ENCODE measurements at places on chromosomes 13 and 19. TPM values are rescaled to one million over a fixed set of nuclear protein-coding genes. Genes with fewer than 3 reads are reported as not detected.

DNA sequence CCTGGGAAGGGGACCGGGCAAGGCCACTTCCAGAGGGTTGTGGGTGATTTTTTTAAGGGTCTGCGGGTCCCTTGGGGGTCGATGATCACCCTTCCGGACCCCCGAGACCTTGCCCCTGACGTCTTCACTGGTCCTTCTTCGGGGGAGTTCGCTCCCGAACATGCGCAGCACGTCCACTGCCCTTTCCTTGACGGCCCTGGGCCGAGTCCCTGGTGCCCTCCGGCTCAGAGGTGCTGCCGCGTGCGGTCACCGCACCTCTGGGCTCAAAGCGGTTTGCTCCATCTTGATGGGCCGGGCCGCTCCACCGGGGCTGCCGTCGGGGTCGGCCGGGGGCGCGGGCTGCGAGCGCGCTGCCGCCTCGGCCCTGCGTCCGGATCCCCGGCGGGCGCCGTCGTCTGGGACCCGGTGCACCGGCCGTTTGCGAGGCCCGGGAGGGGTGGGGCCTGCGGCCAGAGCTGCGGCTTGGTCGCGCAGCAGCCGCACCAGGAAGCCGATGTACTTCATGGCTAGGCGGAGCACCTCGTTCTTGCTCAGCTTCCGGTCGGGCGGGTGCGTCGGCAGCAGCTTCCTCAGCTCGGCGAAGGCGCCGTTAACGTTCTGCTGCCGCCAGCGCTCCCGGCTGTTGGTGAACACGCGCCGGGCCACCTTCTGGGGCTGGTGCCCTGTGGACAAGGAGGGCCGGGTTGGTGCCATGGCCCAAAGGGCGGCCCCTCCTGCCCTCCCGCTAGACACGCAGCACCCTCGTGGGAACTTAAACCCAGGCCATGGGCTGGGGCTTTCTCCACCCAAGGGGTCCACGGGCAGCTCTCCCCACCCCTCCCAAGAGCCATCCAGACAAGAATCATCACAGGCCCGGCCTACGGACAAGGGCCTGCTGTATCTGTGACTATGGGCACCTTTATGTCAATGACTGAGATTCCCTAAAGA is 3.3 kb downstream of the LYL1 start:
- DNase-seq: no peak

Gene RUBCNL
- total RNA-seq: 4.9 TPM

DNA sequence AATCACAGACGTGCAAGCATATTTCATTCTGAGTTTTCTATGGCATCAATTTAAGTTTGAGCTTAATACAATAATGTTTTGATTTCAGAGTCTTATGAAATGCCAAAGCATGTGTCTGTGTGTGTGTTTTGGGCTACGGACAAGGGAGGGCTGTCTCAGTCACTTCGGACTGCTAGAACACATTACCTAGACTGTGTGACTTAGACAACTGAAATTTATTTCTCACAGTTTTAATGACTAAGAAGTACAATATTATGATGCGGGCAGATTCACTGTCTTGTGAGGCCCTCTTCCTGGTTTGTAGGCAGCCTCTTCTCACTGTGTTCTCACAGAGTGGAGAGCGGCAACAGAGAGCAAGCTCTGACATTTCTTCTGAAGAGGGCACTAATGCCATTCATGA is 1202.0 kb downstream of the EFNB2 start:
- no peak for DNase-seq

- no peak for DNase-seq
Observed at GRCh38 chr13:102984210-102984609, 82.0 kb downstream of the SLC10A2 start.

DNA sequence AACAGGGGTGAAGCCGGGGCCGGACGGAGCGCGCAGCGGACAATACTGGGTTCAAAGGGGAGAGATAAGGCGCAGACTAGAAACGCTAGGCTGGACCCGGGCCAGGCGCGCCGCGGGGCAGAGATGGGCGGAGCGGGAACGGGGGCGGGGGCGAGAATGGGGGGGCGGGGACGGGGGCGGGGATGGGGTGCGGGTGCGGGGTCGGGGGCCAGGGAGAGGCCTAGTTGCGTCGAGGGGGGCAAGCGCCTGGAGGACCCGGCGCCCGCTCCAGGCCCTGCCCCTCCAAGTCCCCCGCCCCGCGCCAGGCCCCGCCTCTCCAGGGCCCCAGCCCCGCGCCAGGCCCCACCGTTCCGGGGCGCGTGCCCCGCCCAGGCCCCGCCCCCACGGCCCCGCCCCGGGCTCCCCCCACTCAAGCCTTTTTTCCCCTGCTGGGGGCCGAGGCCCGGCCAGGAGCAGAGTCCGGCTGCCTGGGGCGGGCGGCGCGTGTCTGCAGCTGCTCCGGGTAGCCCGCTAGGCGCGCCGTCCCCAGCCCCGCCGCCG is at the start of gene CERS4:
TSS of gene CERS4 (plus strand) at position 449 of the 540 bp plus-strand sequence. CDS start 41,707 bp downstream, outside the sequence.
- DNase-seq: peak; percentile 92

DNA sequence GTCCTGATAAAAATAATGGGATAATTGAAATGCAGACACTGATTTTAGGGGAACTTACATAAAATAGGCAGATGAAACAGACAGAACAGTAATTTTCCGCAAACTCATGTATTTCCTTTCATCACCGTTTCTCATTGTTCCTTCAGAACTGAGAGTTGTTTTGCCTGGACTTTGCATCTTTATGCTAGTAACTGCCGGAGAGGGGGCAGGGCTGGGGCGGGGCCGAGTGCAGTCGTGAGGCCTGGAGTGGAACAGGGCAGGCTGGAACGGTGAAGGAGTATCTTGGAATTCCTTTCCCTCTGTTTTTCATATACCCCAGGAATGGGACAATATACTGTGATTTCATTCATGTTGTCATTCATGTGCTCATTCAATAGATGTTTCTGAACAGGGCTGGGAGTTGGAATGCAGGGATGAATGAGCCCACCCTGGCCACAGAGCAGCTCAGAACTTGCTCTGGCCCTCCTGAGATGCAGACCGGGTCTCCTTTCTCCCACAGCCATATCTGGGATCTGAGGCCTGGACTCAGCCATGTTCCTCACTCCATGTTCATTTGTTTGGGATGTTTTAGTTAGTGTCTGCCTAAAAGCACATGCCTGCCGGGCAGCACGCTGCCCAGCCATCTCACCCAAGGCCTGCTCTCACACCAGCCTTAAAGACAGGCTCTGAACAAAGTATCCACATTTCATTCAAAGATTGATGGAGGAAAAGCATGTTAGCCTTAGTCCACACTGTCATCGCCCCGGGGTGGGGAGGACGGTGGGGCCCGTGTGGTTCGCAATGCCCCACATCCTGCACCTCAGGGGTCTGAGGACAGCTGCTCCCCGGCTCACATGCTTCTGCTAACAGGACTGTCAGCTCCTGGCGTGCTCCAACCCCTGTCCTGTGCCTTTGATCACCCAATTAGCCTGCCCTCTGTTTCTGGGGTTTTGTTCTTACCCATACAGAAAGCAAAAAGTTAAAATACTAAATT is 92.9 kb downstream of the SOX1 start:
- no peak for DNase-seq

Gene ZIM2
- total RNA-seq: not detected

- DNase-seq: peak; percentile 38
Observed at GRCh38 chr19:53132141-53132991, at the start of gene ZNF415. TSS of gene ZNF415 (minus strand) at chr19:53132910. CDS start at chr19:53122676, 10,234 bp downstream.

- DNase-seq: no peak
Observed at GRCh38 chr13:108225440-108225839, 7.2 kb downstream of the ABHD13 start.

Gene PLPPR2
- total RNA-seq: 11.7 TPM

Gene CYP2A7
- total RNA-seq: 0.78 TPM

- peak; percentile 73 for DNase-seq
Observed at GRCh38 chr19:35993923-35994598, 927 bp upstream of the SDHAF1 start.

Gene CGB3
- not detected for total RNA-seq

GRCh38 chr19:11578258-11579142 is 1.1 kb upstream of the ACP5 start:
- peak; percentile 73 for DNase-seq

Gene SPRED3
- total RNA-seq: 7.1 TPM

DNA sequence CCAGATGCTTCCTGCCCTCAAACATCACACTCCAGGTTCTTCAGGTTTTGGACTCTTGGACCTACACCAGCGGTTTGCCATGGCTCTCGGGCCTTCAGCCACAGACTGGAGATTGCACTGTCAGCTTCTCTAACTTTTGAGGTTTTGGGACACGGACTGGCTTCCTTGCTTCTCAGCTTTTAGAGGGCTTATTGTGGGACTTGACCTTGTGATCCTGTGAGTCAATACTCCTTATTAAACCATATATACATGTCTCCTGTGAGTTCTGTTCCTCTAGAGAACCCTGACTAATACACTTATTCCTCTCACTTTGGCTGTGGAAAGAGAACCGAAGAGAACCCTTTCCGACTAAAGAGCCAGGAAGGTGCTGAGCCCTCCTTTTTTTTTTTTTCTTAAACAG is 53.6 kb downstream of the LMO7 start:
- no peak for DNase-seq

GRCh38 chr13:97194479-97194878 is 27.7 kb upstream of the MBNL2 start:
- no peak for DNase-seq

DNA sequence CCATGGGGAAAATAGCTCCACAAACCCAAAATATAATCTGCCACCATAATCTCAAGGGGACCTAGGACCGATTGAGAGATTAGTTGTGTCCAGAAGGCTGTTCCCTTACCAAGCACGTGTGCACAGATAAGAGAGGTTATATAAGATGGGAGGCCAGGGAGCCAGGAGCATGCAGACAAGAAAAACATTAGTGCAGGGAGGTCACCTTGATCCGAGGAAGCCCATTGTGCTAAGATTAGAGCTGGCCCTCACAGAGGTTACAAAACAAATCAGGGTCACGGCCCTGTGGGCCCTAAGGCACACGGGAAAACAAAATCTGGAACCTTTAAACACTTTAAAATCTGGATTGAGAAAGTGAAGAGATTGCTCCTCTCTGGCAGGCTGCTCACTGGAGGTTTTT is 37.7 kb downstream of the RGCC start:
- DNase-seq: no peak

Gene SYMPK
- total RNA-seq: 81.5 TPM

- DNase-seq: no peak
Observed at GRCh38 chr13:26606631-26607030, 49.1 kb downstream of the WASF3 start.

DNA sequence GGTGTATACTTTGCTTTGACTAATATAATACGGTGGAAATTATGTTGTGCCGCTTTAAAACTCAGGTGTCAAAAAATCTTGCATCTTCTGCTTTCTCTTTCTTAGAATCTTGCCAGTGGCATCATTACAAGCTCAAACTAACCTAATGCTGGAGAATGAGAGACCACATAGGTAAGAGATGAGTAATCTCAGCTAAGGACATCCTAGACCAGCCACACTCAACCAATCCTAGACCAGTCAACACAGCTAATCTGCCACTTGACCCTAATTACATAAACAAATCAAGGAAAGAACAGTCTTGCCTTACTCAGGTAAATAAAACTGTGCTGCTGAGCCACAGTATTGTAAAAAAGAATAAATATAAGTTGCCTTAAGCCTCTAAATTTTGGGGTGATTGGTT is 1323.9 kb upstream of the SPRY2 start:
- DNase-seq: no peak

Gene HPN
- total RNA-seq: 12.3 TPM

DNA sequence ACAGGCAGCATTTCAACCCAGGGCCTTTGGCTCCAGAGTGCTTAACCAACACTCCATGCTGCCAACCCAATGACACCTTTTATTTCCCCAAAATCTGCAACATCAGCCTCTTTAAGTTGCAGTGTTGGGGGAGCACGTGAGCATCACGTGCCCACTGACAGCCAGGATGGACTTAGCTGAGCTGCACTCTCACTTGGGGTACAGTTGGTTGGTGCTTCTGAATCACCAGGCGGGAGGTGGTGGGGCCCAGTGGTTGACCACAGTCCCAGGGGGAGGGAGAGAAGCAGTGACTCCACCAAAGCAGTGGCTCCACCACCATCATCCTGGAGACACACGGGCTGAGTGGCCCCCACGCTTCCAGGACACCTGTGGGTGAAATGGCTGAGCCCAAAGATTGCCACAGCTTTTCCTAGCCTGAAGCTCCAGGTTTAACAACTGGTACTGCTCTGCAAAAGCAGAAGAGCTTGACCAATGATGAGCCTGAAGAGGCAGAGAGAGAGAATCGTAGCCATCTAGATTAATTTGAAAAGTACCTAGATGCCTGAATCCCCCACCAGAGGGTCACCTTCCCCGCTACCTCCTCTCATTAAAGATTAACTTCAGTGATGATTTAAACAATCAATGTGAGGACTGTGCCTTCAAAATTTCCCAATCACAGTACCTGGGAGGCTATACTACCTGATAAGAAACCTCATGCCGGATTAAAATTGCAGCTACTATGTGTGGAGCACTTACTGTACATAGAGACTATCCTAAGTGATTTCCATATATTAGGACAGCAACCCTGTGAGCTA is 193.8 kb downstream of the FOXO1 start:
- DNase-seq: no peak

- no peak for DNase-seq
Observed at GRCh38 chr13:25375727-25376358, 4.1 kb downstream of the ATP8A2 start.

GRCh38 chr19:13764101-13764807 is at the start of gene MRI1:
TSS of gene MRI1 (plus strand) at chr19:13764522. CDS start at chr19:13764589, 67 bp downstream.
- DNase-seq: no peak

Gene ATP5F1D
- total RNA-seq: 182 TPM

Gene ADM5
- total RNA-seq: 2.6 TPM

GRCh38 chr19:30353394-30353945 is 18.7 kb upstream of the ZNF536 start:
- DNase-seq: no peak

Gene GNA15
- 0.25 TPM for total RNA-seq

DNA sequence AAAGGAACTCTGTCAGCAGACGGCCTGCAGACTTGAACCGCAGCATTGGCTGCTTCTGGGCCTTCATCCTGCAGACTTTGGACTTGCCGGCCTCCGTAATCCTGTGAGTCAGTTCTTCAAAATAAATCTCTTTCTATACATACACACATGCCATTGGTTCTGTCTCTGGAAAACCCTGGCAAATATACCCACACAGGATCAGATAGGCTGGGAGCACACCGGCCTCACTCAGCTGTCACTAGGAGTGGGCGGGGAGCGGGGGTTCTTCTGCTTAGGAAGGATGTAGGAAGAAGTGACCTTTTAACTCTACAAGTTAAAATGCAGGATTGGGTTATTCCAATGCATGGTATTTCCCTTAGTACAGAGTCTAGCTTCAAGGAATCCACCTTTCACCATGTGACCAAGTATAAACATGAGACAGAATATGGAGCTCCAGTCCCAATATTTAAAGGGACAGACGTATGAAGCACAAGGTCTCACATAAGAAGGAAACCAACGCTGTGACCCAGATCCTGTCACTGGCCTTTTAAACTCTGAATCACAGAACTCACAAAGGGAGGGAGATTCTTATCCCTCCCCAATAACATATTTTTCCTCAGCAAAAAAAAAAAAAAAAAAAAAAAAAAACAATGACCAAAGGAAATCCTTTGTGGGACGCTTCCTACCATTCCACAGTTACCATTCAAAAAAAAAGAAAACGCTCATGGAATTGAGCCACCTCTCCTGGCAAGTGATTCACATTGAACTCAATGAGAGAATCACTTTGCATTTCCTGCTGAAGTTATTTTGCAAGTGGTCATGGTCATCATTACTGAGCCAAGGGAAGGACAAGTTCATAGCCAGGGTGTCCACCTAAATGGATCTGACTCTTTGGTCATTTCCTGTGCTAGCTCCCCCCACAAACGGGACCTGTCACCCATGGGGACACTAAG is 352.9 kb downstream of the FOXO1 start:
- no peak for DNase-seq

GRCh38 chr13:111663953-111664421 is 343.5 kb downstream of the TEX29 start:
- DNase-seq: no peak

- DNase-seq: no peak
Observed at GRCh38 chr13:113535381-113535781, 44.9 kb upstream of the DCUN1D2 start.

Gene INAFM1
- total RNA-seq: 4.4 TPM

Gene ATP4A
- total RNA-seq: 0.50 TPM

All from H1 (cell line).